Neural progenitor cell (in vitro differentiated cells): ENCODE measurements at places on chromosomes 2 and 18. TPM values are rescaled to one million over a fixed set of nuclear protein-coding genes. Genes with fewer than 3 reads are reported as not detected.

Gene ITPRIPL1
- total RNA-seq = 4.3 and 4.9 TPM in 2 replicates

Gene SIX2
- 0.12 TPM in 1 of 2 replicates, not detected in the other for total RNA-seq

Gene AQP12B
- not detected in 2 replicates for total RNA-seq

Gene PHLPP1
- 20.8 and 23.8 TPM in 2 replicates for total RNA-seq

Gene CAPG
- total RNA-seq = 23.9 TPM in 2 replicates

Gene C2orf92
- total RNA-seq = 3.3 and 6.2 TPM in 2 replicates

Gene TMEM87B
- 16.0 and 34.4 TPM in 2 replicates for total RNA-seq

Gene IL36A
- not detected in 2 replicates for total RNA-seq

Gene PRKAG3
- total RNA-seq = not detected in 2 replicates

Gene DYNAP
- total RNA-seq = not detected in 2 replicates

Gene SLC38A11
- total RNA-seq = not detected in 2 replicates

Gene YWHAQ
- total RNA-seq = 468 and 655 TPM in 2 replicates

Gene COL4A4
- total RNA-seq = 0.60 and 0.62 TPM in 2 replicates

Gene RAPGEF4
- 1.1 and 1.8 TPM in 2 replicates for total RNA-seq

Gene HOXD10
- not detected in 2 replicates for total RNA-seq

Gene GNAL
- 10.8 and 26.8 TPM in 2 replicates for total RNA-seq

Gene NAT8
- not detected in 2 replicates for total RNA-seq

Gene TMEM200C
- 1.4 and 7.5 TPM in 2 replicates for total RNA-seq

Gene NT5DC4
- not detected in 2 replicates for total RNA-seq

Gene DDX18
- total RNA-seq = 66.0 and 87.0 TPM in 2 replicates

Gene CNTNAP5
- 0.19 TPM in 1 of 2 replicates, not detected in the other for total RNA-seq

Gene C2orf42
- 24.1 and 25.4 TPM in 2 replicates for total RNA-seq

Gene CXCR1
- not detected in 2 replicates for total RNA-seq

Gene RND3
- total RNA-seq = 4.0 and 6.4 TPM in 2 replicates

Gene DNPEP
- total RNA-seq = 36.6 and 120 TPM in 2 replicates

Gene PPP3R1
- 29.1 and 41.4 TPM in 2 replicates for total RNA-seq

Gene SERPINB3
- not detected in 2 replicates for total RNA-seq

Gene FLACC1
- total RNA-seq = not detected in 2 replicates

Gene RAB27B
- 0.43 and 5.0 TPM in 2 replicates for total RNA-seq

Gene HOXD11
- not detected in 2 replicates for total RNA-seq

Gene BMP10
- not detected in 2 replicates for total RNA-seq

Gene GRB14
- 3.4 and 4.5 TPM in 2 replicates for total RNA-seq

Gene STAM2
- total RNA-seq = 11.4 and 16.8 TPM in 2 replicates

Gene LNPK
- 24.4 and 36.1 TPM in 2 replicates for total RNA-seq

Gene THAP4
- 25.6 and 43.2 TPM in 2 replicates for total RNA-seq

Gene SOCS6
- total RNA-seq = 30.3 and 45.1 TPM in 2 replicates

Gene EPG5
- 15.7 and 34.0 TPM in 2 replicates for total RNA-seq

Gene HAAO
- 0.77 and 2.8 TPM in 2 replicates for total RNA-seq

Gene IL1A
- total RNA-seq = 1.3 and 3.2 TPM in 2 replicates
